ENCODE measurements at places on chromosomes 11 and 22.

DNA sequence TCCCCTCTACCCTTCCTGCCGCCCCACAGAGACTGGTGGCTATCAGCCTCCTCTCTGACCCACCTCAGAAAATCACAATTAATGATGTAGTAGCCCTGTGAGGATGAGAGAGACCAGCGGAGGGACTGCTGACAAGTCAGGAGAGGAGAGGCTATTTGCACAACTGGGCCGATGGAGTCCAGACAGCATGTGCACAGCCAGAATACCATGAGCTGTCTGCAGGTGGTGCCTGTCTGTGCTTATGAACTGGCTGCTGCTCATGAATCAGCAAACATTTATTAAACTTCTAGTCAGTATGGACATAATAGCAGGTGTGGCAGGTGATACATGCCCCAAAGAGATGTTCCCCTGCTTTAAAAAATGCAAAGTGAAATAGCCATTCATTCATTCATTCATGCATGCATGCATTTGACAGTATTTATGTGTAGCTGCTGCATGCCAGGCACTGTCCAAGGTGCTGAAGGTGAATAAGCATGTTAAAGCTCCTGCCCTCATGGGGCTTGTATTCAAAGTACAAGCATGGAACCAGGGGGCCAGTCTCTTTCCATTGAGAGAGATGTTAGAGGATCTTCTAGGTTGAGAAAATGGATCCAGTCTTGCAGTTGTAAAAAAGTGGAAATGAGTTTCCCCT lies 141.3 kb downstream of the GRIK4 start:
- DNase-seq, result no peak

GRCh38 chr11:118644496-118644895 lies 35.0 kb downstream of the TREH start:
- no peak for DNase-seq

GRCh38 chr22:48923165-48923865 lies 904.4 kb downstream of the BRD1 start:
- no peak for DNase-seq

DNA sequence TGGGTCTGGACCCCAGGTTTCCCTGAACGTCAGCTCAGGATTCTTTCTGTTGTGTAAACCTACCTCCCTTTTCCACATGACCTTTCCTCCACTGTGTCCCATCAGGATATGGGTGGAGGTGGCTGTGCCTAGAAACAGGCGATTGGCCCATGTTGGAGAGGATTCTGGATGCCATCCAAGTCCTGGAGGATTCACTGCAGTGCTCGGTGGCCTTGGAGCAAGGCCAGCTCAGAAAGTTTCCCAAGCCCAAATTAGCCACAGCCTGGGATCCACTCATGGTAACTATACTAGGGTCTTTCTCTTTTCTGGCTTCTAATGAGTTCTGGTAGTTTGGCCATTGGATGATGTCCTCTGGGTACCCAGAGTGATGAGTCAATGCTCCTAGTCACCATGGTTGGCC lies 141.6 kb downstream of the SNX19 start:
- DNase-seq, result no peak

GRCh38 chr11:120108785-120109168 lies 29.1 kb downstream of the TRIM29 start:
- no peak for DNase-seq

DNA sequence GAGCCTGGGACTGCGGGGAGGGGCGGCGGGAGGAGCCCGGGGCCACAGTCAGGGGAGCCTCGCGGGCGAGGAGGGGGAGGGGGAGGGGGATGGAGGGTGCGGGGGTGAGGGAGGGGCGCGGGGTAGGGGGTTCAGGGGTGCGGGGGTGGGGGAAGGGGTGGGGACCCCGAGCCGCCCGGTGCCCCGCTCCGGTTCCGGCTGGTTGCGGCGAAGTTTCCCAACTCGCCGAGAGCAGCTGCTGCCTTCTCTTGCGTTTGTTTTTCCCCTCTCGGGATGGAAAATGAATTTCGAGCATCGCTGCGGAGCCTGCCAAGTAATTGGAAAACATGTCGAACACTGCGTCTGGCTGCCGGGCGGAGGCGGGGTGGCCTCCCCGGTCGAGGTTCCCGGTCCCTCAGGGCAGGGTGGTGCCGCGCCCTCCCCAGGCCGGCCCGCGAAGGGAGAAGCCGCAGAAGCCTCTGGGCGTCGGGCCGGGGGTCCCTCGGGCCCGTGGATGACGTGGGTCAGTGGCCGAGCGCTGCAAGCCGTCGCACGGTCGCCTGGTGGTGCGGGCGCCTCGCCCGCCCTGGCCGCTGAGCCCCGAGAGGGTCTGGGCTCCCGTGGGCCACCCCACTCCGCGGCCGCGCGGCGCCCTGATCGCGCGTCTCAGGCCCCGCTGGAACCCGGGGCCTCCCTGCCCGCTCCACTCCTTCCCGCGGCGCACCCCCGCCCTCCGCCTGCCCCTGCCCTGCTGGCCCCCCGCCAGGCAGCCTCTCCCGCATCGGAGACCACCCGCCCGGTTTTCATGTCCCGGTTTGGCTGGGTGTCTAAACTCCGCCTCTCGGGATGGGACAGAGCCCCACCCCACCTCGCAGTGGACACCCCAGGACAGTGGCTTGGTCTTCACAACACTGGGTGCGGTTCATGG lies 12.1 kb downstream of the SPATA19 start:
- no peak for DNase-seq

DNA sequence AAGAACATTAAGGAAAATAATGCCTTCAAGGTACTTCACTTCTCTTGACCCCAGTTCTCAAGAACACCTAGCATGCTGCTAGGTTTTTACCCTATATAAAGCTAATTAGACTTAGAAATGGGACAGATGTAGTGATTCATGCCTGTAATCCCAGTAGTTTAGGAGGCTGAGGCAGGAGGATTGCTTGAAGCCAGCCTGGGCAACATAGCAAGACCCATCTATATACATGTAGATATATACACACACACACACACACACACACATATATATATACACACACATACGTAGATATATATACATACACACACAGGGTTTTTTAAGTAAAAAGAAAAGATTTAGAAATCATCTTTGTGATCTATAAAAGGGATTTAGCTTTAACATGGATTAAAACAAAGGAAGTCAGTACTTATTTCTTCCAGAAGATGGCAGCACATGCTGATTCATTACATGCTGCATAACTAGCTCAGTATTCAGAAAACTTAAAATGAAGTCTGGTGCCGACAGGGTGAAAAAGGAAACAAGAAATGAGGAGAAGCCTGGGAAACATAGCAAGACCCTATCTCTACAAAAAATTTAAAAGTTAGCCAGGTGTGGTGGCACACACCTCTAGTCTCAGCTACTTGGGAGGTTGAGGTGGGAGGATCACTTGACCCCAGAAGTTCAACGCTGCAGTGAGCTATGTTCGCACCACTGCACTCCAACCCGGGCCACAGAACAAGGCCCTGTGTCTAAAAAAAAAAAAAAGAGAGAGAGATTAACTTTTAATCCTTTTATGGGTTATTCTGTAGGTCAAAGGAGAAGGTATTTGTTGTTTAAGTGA lies 28.5 kb upstream of the RBX1 start:
- no peak for DNase-seq

- DNase-seq, result no peak
Measured at GRCh38 chr11:104028476-104029263, 7.8 kb upstream of the DDI1 start.

DNA sequence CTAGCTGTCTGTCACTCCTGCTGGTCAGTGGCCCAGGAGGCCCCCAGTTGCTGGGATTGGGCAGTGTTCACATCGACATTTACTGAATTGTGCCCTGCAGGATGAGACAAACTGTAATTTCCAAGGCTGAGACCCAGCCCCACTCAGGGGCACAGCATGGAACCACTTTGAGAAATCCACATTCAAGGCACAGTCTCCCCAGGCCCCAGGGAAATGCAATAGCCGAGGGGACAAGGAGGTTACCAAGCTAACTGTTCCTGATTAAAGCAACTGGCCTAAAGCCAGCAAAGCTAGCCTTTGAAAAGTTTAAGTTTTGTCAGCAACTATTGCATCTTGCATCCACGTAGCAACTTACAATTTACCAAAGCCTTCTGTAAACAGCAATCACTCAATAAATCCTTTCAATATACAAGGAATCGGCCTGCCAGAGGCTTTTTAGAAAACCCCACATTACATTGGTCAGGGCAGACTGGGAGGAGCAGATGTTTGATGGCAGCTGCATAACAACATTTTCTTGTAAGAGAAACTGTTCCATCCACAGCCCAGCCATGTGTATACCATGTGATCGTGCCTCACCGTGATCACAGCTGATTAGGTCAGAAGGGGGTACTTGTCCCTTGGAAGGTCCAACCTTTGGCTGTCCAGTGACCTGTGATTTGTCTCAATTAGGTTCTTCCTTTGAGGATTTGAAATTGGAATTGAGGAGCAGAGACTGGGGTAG lies 103.9 kb downstream of the TENM4 start:
- no peak for DNase-seq

- DNase-seq, result no peak
Measured at GRCh38 chr11:34637303-34637702, 16.4 kb downstream of the EHF start.
